ENCODE measurements at places on chromosomes 6 and 20.

DNA sequence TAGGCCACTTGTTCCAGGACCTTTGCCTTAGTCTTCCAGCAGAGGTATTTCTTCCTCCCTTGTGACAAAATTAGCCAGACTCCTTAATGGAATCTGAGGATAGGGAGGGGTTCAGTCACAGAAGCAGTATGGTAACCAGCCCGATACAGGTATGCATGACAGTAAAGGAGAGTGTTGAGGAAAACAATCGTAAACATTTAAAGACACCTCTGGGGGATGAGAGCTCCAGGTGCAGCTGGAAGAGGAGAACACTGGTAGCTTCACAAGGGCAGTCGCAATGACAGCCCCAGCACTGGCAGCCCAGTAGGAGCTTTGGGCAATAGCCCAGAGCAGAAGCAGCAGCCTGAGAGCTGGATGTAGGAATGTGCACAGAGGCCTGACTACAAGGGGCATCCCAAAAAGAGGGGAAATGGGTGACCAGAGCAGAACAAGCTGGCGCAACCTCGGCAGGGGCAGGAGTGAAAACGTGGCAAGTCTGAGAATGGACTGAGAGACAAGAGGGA is 344.9 kb upstream of the JAG1 start:
- DNase-seq = no peak

- no peak for DNase-seq
Observed at GRCh38 chr6:170378502-170378901, 71.9 kb downstream of the FAM120B start.

DNA sequence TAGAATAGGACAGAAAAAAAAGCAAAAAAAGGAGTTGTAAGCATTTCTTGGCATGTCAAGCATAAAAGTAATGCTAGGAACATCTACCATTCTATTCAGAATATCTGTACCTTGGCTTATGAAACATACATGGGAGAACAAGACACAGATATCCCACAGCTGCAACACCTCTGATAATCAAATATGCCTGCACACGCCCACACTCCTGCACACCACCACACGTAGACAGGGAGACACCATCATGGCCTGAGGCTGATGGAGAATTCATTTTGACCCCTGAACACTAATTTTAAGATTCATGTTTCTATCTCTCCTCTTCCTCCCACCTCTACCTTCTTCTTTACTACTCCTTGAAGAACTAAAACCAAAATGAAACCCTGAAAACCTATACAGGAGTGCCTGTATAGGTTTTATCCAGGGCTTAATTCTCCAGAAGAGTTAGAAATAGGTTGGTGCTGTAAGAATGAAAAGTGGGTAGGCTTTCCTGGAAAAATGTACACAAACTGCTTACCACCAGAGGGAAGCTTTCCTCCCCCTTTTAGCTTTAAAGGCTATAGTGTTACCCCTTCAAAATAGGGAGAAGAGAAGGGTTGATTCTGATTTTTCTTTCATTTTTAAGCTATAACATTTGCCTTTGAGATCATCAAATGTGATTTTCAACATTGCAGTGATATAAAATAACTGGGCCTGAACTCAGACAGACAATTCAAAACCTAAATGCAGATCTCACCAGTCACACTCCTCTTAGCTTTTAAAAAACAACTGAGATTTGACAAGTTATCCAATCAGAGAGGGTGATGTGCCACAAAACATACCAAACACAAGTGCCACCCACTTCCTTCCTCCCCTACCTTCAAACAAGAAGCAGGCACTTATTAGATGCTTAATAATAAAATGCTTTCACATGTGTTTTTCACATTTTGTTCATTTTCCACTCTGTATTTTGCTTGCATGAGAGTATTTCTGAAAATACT is 57.9 kb downstream of the ELOVL5 start:
- no peak for DNase-seq

DNA sequence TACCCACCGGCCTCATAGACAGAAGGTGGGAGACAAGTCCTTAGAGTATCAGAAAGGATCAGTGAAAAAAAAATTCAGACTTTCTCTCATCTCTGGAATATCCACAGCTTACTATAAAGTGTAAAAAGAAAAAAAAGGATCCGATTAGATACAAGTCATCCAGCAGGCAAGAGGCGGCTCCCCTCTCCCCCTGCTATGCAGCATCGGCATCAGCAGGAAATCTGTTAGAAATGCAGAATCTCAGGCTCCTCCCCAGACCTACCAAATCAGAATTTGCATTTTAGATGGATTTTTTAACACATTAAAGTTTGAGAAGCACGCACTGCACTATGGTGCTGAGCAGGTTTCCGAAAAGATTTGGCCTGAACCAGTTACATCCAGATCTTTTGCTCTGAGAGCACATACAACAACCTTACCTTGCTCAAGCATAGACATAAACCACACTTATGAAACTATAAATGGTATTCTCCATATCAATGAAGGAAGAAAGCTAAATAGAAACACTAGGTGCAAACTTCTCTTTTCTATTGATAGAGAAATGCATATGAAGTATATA is 117.0 kb upstream of the POU3F2 start:
- DNase-seq = no peak

DNA sequence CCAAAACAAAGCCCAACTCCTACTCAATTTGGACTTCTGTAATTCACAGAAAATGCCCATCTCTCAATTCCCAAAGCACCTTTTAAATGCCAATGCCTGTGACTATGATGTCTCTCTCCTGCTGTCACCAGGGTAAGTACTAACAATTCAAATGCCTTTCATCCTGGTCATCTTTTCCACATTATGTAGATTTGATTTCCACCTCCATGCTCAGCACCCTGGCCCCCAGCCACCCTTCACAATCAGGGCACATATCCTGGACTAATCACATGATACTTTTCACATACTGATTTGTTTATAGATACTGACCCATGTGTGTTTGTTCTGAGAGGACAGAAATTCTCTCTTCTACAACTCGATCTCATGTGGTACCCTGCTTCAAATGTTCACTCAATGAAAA is 236.3 kb downstream of the PTPRK start:
- no peak for DNase-seq

DNA sequence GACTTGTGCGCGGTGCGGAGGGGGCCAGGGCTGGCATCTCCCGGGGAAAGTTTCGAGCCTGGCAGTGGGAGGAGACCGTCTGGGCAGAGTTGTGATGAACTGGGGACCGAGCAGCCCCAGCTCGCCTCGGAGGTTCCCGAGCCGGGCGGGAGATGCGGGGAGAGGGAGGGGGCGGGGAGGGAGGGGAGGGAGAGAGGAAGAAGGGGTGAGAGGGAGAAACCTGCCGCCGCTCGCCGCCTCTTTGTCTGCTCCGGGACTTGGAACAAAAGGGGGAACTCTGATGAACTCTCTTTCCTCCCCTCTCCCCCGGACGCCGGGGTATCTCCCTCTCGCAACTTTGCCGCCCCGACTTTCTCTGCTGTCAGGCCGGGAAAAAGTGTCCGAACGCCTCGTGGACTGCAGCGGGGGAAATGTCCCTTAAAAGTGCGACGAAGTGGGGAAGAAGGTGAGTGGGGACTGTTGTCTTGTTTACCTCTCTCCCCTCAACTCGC is 72.7 kb downstream of the SOX4 start:
- no peak for DNase-seq

Data from NCI-H1092 treated with DMSO at 0.1 percent for 48 hours (cell line).